ENCODE measurements at places on chromosomes 7 and 10.

DNA sequence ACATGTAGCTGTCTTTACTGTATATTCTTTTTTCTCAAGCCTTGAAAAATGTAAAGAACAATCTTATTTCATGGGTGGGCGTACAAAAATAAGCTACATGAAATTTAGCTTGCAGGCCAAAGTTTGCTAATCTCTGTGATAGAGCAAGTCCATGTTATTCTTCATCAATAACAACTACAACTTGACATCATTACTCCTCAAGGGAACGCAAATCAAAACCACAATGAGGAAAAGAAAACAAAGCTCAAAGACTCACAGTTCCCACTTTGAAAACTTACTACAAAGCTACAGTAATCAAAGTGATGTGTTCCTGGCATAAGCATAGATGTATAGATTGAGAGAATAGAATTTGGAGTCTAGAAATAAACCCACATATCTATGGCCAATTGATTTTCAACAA lies 62.5 kb downstream of the GNA12 start:
- no peak for DNase-seq

- DNase-seq = no peak
These were observed 3.3 kb downstream of the MICALL2 start for GRCh38 chr7:1455955-1456354.

DNA sequence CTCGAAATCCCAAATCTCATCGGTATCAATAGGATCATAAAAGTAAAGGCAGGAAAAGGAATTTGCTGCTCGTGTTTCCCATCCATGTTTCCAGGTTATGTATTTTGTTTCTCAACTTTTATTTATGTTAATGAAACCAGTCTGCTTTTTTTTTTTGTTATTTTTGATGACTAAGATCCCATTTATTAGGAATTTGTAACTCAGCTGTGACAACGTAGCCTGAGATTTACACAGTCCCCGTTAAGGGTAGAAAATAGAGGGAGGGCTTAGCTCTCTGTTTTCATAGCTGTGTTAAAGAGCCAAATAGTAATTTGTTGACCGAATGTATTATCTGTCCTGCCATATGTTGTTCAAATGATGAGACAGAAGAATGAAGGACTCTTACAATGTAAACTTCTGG lies 164.0 kb downstream of the MGMT start:
- no peak for DNase-seq

- DNase-seq = peak; percentile 87
These were observed at the start of gene ZNF138 for GRCh38 chr7:64794171-64794844. Gene ZNF138, plus strand, starts transcription at chr7:64794428. Its CDS starts 141 bp downstream, at chr7:64794569.

GRCh38 chr10:31761156-31761555 lies 167.5 kb downstream of the ARHGAP12 start:
- DNase-seq = no peak

DNA sequence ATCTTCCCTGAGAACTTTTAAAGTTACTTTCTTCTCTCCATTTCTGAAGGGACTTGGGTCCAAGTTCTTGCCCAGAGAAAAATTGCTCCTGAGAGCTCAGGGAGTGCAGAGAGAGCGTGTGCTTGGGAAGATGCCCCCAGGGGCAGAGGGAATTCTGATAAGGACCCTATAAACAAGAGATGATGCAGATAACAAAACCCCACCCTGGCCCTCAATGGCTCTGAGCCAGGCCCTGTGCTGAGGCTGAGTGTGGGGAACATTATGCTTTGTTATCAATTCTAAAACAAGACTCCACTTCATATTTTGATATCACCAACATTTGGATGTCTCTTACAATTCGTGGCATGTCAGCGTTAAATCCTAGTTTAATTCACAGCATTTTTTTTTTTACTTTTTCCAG lies 34.4 kb upstream of the HABP2 start:
- no peak for DNase-seq

GRCh38 chr7:25944777-25945515 lies 207.1 kb upstream of the NFE2L3 start:
- no peak for DNase-seq

GRCh38 chr7:51255036-51255435 lies 61.6 kb downstream of the COBL start:
- no peak for DNase-seq

GRCh38 chr10:132516771-132517725 lies 20.5 kb upstream of the INPP5A start:
- DNase-seq = no peak

- DNase-seq = no peak
These were observed 192.2 kb downstream of the DIP2C start for GRCh38 chr10:497289-497688.
